Stimulated activated CD8-positive, alpha-beta memory T cell treated with anti-CD3 and anti-CD28 coated beads, Interleukin-7, amount 100 ng/mL, for 1 hour (primary cell): ENCODE measurements at places on chromosomes 3 and 15.

- no peak for DNase-seq
Measured at GRCh38 chr3:194748225-194748624, 62.5 kb downstream of the FAM43A start.

DNA sequence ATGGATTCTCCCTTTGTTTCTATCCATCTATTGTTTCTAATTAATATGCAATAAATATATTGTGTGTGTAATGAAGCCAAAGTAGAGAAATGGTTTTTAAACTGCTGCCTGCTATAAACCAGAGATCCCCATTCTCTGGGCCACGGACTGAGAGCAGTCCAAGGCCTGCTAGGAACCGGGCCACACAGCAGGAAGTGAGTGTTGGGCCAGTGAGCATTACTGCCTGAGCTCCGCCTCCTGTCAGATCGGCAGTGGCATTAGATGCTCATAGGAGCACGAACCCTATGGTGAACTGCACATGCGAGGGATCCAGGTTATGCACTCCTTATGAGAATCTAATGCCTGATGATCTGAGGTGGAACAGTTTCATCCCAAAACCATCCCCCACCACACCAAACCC lies 85.2 kb upstream of the POMGNT2 start:
- no peak for DNase-seq

DNA sequence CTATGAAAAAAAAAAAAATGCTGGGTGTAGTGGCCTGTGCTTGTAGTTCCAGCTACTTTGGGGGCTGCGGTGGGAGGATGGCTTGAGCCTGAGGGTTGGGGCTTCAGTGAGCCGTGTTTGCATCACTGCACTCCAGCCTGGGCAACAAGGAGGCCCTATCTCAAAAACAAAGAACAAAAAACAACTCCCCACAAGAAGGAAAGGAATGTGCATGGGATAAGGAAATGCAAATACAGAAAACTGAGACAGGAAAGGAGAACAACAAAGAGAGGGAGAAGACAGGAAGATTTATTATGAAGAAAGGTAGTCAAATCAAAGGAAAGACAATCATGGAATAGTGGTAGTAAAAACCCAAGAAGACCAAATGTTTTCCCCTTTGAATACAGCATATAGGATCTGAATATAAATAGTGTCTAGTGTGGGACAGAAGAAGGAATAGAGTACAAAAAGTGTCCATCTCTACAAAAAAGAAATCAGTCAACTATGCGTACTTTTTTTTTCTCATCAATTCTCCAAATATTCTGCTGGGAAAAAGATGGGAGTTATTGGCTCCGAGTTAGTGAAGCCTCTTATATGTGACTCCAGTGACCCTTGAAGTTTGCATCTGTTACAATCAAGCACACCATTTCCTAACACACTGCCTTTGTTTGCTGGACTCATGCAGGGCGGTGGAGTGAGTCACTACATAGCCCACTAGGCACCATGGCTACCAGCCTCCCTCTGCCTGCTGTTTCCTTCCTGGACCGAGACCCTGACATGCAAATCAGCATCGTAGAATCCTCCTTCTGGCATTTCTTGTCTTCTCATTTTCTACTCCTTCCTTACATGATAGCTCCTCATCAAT lies 101.2 kb upstream of the PTX3 start:
- no peak for DNase-seq

DNA sequence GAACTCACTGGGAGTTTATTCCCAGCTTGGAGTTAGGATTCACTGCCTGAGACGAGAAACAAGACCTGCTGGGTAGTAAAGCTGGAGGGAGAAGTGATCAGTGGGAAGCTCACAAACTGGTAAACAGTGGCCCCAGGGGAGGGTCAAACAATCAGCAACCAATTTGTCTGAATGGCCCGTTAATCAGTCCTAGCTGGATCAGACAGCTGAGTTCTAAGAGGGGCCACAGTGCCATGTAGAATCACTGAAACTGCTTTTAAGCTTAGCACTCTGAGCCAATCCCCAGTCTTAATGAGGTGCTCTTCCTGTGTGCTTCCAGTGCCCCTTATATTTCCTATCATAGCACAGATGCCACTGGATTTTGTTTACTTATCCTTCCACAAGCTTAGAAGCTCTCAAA lies 591.7 kb downstream of the RSL24D1 start:
- no peak for DNase-seq

DNA sequence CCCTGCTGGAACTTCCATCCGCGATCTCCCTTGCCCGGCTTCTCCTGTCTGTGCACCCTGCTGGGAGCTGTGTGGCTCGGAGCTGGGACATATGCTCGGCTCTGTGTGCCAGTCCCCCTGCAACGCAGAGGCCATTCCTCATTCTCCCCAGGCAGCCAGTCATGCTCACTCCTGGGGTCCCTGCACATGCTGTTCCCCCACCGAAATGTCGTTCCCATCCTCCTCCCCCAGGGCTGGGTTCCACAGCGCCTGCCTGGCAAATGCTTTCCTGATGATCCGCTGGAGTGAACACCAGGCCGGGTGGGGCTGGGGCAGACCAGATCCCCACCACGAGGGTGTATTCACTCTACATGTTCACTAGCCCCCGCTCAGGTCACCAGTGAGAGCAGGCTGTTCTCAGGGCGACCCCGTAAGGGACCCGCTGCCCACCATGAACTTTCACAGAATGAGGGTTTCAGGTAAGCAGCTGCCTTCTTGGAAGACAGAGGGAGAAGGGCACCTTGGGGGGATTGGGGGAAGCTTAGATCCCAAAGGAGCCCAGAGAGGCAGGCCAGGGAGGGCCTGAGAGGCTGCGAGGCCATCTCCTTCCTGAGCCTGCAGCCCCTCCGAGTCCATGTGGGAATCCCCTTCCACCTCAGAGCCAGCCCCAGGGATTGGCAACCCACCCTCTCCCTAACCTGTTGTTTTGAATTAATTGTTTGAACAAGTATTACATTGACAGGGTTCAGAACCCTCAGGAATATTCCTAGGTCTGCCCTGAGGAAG lies 88.7 kb upstream of the IQSEC1 start:
- DNase-seq: no peak

- no peak for DNase-seq
Measured at GRCh38 chr15:97566961-97567360, 393.5 kb upstream of the ARRDC4 start.

- DNase-seq: no peak
Measured at GRCh38 chr15:71443538-71443937, 328.3 kb downstream of the THSD4 start.

DNA sequence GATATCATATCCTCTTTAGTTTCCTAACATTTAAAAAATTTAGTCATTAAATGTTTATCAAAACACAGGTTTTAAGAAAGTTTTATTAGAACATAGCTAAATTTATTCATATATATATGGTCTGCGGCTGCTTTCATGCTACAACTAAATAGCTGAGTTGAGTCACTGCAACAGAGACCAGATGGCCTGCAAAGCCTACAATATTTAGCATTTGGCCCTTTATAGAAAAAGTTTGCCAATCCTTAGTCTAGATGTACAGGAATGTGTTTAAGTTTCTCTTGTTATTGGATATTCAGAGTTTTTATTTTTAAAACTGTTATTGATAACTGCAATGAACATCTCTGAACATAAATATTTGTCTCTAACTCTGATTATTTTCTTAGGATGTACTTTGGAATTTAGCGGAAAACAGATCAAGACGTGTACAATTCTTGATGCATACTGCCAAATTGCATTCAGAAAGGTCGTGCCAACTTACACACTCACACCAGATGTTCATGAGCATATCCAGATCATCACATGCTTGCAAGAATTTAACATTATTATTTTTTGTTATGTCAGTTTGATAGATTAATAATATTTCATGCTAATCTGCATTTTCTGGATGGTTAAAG lies 157.9 kb downstream of the STAC start:
- no peak for DNase-seq

DNA sequence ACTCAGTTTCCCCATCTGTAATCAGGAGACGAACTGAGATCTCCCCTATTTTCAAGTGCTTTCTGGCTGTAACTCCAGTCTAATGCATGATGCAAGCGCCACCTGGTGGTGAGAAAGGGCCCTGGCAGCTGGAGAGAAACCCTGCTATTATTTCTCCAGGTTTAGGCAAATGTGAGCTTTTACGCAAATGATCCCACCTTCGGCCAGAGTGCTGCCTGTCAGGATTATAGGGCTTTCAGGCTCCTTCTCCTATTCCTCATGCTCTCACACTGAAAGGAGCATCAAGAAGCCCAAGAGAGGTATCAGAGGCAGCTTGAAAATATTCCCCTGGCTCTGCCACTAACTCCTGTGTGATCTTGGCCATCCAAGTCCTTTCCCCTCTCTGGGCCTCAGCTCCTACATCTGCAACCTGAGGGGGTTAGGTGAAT lies 93.9 kb upstream of the RASGRF1 start:
- DNase-seq: peak; percentile 36

DNA sequence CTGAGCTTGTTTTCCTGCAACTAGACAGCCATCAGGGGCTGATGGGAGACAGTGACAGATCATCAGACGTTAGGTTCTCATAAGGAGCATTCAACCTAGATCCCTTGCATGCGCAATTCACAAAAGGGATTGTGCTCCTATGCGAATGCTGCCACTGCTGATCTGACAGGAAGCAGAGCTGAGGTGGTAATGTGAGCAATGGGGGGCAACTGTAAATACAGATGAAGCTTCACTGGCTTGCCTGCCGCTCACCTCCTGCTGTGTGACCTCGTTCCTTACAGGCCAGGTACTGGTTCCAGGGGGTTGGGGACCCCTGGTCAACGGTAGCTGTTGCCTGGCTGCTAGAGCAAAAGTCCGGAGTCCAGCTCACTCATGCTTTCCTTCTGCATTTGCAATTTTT lies 26.4 kb upstream of the KCNAB1 start:
- no peak for DNase-seq

DNA sequence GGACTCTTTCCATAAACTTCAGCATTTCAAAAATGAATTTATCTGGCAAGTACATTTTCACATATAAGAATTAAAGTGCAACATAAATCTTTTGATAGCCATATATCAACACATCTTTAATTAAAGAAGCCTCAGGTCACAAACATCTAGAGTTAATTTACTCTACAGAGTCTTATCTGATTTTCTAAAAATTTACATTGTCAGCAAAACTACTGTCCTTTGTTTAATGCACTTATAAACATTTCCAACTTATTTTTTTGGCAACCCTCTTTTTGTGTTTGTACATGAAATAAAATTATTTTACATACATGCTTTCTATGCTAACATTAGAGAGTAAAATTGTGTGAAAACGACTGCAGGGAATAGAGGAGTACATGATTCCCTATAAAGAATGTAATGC lies 416.8 kb upstream of the ARL6 start:
- no peak for DNase-seq

GRCh38 chr15:40992825-40993224 lies 39.6 kb downstream of the CHAC1 start:
- no peak for DNase-seq

DNA sequence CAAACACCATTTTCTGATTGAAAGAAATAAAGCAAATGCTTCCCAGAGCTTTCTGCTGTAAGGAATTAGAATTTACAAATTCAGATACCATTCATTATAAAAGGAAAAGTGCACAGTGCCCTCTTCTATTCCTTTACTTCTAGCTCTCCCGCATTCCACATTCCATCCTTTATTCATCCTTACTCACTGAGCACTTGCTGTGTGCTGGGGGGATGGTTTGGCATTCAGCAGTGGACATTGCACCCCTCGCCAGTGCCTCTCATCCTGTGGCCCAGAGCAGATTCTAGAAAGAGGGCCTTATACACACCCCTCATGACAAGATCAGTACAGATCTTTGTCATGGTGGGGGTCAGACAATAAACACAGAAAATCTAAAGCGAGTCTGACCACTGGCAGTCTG lies 73.0 kb downstream of the MGLL start:
- no peak for DNase-seq

GRCh38 chr3:31890007-31890406 lies 91.1 kb downstream of the OSBPL10 start:
- DNase-seq: no peak

GRCh38 chr15:92915766-92916435 lies 15.8 kb downstream of the CHD2 start:
- DNase-seq: no peak

DNA sequence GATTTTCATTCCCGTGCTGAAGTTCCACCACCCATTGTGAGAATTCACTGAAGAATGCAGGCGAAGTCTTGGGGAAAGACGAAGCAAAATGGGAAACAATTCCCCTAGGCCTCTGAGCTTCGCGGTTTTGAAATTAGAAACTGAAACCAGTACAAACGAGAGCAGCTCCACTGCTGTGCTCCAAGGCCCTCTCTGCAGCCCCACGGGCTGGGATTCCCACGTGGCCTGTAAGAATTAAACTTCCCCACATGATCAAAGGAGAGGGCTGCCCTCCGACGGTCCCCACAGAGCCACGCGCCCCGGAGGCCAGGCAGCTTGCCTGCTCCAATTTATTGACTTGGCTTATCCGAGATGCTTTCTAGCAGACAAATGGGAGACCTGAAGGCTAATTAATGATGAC lies 144.0 kb downstream of the GREM1 start:
- DNase-seq: no peak

GRCh38 chr3:98600412-98601095 lies 7.1 kb upstream of the CPOX start:
- DNase-seq: no peak

DNA sequence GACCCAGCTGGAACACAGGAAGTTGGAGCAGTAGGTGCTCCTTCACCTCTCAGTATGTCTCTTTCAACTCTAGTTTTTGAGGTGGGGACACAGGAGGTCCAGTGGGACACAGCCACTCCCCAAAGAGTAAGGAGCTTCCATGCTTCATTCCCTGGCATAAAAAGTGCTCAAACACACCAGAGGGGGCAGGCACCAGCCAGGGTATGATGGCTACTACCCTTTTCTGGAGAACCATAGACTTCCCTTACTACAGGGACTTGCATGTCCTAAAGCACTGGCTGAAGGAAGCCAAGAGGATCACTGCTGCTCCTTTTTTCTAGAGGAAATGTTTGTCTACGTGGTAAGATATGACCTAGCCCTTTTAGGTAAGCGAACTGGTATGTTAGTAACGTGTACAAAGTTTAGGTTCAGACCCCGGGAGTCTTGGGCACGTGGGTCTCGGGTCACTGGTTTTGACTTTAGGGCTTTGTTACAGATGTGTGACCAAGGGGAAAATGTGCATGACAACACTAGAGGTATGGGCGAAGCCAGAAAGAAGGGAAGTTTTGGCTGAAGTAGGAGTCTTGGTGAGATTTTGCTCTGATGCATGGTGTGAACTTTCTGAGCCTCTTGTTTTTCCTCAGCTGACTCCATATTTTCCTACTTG lies 11.9 kb downstream of the IL17RB start:
- DNase-seq: no peak

GRCh38 chr3:186502138-186502948 lies 41.8 kb downstream of the CRYGS start:
- no peak for DNase-seq

- no peak for DNase-seq
Measured at GRCh38 chr15:70613271-70613670, 150.1 kb downstream of the UACA start.

- no peak for DNase-seq
Measured at GRCh38 chr3:151999936-152000335, 126.5 kb downstream of the SUCNR1 start.

GRCh38 chr3:24505691-24506550 lies 11.3 kb upstream of the THRB start:
- no peak for DNase-seq
